Left forelimb (tissue), 1 donor: ENCODE measurements at places on chromosomes 7 and 10.
A peak's percentile ranks its signal among the peaks of the same experiment; 100 is the strongest.

GRCh38 chr10:79125092-79125491 is 56.3 kb downstream of the ZMIZ1 start:
- no peak for DNase-seq

DNA sequence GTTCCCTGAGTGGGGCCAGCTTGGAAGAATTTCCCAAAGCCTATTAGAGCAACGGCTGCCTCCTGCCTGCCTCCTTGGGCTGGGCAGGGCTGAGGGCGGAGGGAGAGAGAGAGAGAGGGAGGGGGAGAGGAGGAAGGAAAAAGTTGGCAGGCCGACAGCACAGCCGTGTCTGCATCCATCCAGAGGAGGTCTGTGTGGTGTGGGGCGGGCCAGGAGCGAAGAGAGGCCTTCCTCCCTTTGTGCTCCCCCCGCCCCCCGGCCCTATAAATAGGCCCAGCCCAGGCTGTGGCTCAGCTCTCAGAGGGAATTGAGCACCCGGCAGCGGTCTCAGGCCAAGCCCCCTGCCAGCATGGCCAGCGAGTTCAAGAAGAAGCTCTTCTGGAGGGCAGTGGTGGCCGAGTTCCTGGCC is at the start of gene AQP1:
Gene AQP1, plus strand, starts transcription at position 293 of the 409 bp plus-strand sequence. Its CDS starts 57 bp downstream, at position 350.
- DNase-seq, result peak; percentile 90

GRCh38 chr10:26485150-26485941 is 47.2 kb downstream of the APBB1IP start:
- DNase-seq, result no peak

- no peak for DNase-seq
Observed at GRCh38 chr10:103605359-103606096, 112.0 kb downstream of the NEURL1 start.

DNA sequence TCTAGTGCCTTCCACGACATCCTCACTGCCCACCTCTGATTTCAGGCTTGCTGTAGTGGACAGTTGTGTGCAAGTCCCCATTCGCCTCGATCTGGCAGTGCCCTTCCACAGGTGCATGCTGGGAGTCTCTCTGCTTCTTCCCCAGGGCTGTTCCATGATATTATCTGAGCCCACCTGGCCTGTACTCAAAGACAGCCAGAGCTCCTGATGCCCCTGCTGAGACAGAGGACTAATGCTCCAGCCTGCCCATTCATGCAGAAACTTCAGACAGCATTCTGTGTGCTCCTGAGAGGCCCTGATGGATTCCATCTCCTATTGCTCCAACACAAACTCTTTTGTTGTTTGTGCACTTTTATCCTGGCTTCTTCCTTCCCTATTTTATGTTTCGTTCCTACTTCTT is 164.8 kb upstream of the PRSS58 start:
- no peak for DNase-seq

GRCh38 chr7:107164092-107164491 is 4.7 kb upstream of the HBP1 start:
- no peak for DNase-seq

DNA sequence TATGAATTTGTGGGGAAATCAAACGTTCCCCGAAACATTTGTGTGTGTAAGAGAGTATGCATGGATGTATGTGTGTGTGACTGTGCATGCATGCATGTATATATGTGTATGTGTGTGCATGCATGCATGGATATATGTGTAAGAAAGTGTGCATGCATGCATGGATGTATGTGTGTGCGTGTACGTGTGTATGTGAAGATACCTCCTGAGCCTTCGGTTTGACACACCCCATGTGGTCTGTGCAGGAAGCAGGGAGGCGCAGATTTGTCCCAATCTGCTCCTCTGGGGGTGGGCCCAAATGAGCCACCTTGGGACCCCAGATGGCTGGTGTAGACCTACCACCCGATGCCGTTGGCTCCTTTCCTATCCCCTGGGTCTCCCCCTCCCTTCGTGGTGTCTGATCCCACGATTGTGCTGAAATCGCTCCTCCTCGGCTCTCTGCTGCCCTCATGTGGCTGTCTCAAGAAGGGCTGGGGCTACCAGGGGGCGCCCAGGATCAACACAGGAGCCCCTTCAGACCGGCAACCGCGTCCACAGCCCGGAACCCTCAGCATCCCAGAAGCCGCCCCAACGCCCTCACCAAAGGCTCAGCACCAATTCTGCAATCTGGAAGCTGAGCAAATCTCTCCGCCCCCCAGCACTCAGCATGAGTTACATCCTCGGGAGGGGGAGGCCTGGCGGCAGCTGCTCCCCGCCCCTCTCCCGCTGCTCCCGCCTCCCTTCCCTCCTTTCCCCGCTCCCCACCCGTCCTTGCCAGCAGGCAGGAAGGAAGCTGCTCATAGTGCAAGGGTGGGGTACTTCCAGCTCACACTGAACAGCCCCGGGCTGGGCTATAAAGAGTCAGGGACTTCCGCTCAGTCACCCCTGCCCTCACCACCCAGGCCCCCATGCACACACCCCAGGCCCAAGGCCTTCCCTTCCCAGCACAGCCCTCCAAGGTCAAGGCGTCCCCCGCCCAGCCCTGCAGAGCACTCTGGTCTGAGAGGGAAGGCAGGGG is 2.3 kb upstream of the NOS3 start:
- DNase-seq, result peak; percentile 85

DNA sequence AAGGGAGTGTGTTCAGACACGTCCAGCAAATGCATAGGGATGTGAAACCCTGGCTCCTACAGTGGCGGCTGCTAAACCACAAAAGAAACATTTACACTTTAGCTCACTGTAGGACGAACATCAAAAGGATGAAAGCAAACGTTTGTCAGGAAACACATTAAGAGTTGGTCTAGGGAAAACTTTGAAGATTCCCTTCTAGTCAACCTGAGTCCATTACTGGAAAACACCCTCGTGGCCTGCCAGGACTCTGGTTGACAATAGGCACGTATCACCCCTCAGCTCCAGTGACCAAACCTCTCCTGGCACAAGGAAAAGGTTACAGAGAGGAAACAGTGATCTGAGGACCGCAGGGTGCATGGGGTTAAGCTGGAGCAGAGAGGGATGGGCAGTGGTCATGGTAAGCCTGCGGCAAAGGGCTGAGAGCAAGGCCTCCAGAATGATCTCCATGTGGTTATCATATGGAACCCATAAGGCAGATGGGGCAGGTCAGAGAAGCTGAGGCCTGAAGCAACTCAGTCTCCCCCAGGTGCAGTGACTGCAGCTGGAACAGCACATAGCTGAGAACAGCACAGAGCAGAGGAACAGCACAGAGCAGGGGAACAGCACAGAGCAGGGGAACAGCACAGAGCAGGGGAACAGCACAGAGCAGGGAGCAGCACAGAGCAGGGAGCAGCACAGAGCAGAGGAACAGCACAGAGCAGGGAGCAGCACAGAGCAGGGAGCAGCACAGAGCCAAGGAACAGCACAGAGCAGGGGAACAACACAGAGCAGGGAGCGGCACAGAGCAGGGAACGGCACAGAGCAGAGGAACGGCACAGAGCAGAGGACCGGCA is 49.9 kb downstream of the CHST15 start:
- DNase-seq, result no peak

DNA sequence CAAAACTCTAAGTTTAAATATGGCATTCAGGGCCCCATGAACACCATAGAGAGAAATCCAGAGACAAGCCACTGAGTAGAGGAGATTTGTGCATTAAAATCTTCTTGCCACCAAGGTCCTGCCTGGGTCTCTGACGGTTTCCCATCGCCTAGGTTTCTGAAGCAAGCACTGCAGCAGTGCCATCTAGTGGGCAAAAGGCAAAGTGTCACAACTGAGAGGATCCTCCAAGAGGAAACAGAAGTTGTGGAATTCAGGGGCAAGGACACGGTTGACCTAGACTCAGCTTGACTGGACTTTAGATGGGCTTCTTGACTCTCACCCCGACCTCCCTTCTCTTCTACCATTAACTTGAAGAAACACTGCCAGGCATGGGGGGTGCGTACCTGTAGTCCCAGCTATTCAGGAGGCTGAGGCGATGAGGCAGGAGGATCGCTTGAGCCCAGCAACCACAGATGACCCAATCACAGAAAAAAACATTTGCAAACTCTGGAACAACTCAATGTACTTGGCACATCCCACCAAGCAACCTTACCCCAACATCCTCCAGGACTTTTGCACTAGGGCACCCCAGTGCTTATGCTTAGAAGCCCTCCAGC is 604.1 kb downstream of the GALNT17 start:
- peak; percentile 73 for DNase-seq

- no peak for DNase-seq
Observed at GRCh38 chr10:132141526-132142395, 45.0 kb upstream of the DPYSL4 start.

GRCh38 chr10:103555712-103556111 is 62.2 kb downstream of the NEURL1 start:
- DNase-seq, result no peak

- DNase-seq, result no peak
Observed at GRCh38 chr10:59801171-59801570, 47.9 kb upstream of the MRLN start.

GRCh38 chr7:103113164-103113563 is 35.7 kb downstream of the NAPEPLD start:
- no peak for DNase-seq

DNA sequence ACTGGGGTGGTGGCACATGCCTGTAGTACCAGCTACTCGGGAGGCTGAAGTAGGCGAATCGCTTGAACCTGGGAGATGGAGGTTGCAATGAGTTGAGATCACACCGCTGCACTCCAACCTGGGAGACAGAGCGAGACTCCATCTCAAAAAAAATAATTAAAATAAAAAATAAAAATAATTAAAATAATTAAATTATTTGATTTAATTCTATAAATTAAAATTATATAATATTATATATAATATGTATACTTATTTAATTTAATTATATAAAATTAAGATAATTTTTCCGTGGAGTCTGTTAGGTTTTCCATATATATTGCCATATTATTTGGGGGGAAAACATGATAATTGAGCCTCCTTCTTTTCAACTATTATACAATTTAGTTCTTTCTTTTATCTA is 12.0 kb downstream of the WIPF3 start:
- DNase-seq, result no peak

DNA sequence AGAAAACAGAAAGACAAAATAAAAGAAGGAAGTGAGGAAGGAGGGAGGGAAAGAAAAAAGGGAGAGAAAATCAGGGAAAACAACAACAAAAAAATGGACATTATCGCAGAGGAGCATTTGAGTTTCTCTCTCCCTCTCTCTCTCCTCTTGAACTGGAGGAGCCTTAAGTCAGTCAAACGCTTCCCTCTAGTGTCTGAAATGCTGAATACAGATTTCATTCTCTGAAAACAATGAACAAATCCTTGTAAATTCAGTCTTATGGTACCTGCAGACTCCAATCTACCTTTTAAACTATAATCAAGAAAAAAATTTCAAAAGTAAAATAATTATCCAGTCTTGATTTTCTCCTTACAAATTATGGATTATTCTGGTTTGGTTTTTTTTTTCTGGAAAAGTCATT is 89.2 kb upstream of the PFKP start:
- no peak for DNase-seq

GRCh38 chr7:157016024-157016351 is 5.5 kb upstream of the MNX1 start:
- no peak for DNase-seq

- no peak for DNase-seq
Observed at GRCh38 chr7:40402661-40403060, 267.9 kb downstream of the SUGCT start.

- no peak for DNase-seq
Observed at GRCh38 chr7:54946271-54946670, 72.5 kb upstream of the EGFR start.

DNA sequence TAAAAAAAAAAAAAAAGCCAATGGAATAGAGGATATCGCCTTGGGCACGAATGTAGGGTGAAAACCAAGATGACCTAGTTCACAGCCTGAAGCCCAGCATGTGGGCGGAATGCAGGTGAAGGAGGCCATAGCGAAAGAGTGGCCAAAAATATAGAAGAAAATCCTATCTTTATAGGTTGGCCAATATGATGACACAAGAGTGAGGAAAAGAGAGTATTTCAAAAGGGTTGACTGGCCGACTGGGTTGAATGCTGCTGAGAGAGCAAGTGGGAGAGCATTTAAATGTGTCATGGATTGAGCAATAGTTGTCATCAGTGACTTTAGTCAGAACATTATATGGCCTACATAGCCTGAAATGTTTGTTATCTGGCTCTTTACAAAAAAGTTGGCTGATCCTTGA is 17.2 kb upstream of the GLI3 start:
- no peak for DNase-seq

DNA sequence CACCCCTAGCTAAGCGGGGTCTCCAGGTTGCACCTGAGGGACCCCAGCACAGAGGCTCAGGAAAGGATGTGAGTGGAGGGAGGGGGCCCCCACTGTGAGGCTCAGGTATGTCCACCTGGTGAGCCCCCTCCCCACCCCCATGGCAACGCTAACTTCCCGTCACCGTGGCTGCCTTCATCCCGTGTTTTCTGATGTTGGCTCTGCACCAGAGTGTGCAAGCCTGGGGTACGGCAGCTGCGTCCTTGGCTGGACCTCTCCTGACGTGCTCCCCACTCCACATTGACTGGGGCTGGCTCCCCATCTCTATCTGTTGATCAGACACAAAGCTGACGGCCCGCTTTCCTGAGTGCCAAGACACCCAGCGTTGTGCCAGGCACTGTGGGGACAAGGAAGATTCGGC is 136.7 kb downstream of the ACTR3B start:
- DNase-seq, result no peak

- no peak for DNase-seq
Observed at GRCh38 chr10:120738658-120739057, 112.5 kb upstream of the WDR11 start.

DNA sequence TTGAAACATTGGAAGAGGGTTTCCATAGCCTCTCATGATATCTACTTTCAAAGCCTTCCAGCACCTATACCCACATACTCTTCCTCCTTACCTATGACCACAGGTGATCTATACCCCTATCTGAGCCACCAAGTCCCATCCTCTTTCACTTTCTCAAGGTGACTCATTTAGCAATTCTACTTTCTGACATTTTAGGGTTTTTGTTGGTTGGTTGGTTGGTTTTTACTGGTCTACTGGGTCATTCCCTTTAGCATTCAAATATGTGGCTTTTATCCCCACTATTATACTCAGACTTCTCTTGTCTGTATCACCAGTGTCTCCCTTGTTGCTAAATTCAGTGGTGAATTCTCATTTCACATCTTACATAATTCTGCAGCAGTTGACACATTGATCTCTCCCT is 130.4 kb upstream of the STEAP4 start:
- no peak for DNase-seq
